ENCODE measurements at places on chromosomes 1 and 21.

- DNase-seq: peak; percentile 10
Observed at GRCh38 chr1:20717452-20718342, at the start of gene KIF17. KIF17 (minus strand) TSS chr1:20718007; CDS start chr1:20717706, 301 bp downstream.

DNA sequence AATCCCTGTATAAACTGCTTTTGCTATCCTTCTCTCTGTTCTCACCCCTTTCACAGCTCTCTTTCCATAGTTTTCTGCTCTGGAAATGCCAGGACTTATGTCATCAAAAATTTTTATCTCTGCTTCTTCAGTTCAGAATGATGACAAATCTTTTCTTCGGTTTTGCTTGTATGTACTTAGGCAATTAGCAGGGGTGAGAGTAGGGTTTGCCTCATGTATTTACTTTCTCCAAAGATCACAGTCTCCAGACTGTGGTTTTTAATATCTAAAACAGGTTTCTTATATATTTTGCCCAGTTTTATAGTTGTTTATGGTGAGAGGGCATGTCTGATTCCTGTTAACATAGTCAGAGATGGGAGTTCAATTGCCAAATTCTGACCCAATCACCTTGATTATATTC, 235.4 kb upstream of the LYPLAL1 start:
- no peak for DNase-seq

- no peak for DNase-seq
Observed at GRCh38 chr1:90561911-90562310, 155.2 kb downstream of the BARHL2 start.

DNA sequence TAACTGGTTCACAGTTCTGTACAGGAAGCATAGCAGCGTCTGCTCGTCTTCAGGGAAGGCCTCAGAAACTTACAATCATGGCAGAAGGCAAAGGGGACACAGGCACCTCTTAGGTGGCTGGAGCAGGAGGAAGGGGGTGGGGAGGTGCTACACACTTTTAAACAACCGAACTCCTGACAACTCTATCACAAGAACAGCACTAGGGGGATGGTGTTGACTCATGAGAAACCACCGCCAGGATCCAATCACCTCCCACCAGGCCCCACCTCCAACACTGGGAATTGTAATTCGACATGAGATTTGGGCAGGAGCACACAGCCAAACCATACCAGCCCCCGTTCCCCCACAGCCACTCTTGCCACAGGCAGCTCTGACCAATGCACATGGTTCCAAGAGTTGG, 306.3 kb upstream of the POU3F1 start:
- DNase-seq: no peak

DNA sequence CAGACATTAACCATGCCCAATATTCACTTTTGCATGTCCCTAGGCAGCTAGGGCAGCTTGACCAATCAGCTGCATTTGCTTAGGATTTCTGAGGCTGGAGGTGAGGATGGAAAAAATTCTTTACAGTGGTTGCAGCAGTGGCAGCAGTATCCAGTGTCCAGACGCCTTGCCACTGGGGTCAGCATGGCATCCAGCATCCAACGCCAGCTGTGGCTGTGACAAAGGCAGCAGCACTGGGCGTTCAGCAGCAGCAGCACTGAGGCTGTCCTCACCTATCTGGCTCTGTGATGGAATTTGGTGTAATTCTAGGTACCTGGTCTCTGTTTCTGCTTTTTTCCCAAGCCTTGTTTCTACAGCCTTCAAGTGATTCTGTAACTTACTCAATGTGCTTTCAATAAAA, 15.5 kb downstream of the RHBDL2 start:
- no peak for DNase-seq

- DNase-seq: peak; percentile 93
Observed at GRCh38 chr1:66542811-66543767, 9.1 kb downstream of the SGIP1 start.

DNA sequence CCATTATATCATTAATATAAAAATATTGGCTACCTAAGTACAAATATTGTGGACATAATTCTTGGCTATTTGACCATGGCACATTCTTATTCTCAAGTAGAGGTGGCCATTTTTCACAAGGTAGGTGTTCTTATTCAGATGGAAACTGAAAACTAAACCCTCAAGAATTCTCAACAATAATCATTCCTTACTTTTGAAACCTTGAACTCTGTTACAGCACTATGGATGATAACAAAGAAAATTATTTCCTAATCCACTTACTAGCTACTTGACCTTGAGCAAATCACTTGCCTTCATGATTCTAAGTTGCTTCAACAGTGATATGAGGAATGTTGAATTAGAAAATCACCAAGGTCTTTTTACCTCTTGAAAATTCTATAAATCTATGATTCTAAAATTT, 482.2 kb downstream of the PTPRC start:
- no peak for DNase-seq

Measured in SHP77 treated with DMSO at 0.1 percent for 48 hours (cell line).